ENCODE measurements at places on chromosomes 16 and 17.
A peak's percentile ranks its signal among the peaks of the same experiment; 100 is the strongest.

GRCh38 chr17:56009795-56010651, 143.3 kb upstream of the ANKFN1 start:
- no peak for DNase-seq

DNA sequence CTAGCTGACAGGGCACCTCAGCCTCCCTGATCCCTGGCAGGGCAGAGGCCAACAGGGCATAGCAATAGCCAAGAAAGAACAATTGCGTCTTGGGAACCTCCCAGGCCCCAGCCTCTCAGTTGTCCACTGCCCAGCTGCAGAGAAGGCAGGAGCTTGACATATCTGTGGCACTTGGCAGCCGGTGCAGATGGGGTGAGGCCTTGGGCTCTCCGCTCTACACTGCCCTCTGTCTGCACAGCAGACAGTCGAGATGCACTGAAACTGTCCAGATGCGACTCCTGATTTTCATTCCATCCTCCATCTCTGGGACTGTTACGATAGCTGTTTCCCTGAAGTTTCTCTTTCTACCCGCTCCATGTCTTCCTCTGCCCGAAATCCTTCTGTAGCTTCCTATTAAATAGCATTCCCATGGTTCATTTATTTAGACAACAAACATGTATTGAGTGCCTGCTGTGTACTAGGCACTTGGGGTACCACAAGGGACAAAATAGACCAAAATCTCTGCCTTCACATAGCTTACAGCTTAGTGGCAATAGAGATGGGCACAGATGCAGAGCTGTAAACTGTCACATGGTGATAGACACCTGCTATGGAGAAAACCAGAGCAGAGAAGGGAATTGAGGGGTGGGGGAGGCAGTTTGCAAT, 3.3 kb downstream of the POLR3E start:
- no peak for DNase-seq

GRCh38 chr17:7315570-7316235, 543 bp upstream of the GPS2 start:
- peak; percentile 6 for DNase-seq

DNA sequence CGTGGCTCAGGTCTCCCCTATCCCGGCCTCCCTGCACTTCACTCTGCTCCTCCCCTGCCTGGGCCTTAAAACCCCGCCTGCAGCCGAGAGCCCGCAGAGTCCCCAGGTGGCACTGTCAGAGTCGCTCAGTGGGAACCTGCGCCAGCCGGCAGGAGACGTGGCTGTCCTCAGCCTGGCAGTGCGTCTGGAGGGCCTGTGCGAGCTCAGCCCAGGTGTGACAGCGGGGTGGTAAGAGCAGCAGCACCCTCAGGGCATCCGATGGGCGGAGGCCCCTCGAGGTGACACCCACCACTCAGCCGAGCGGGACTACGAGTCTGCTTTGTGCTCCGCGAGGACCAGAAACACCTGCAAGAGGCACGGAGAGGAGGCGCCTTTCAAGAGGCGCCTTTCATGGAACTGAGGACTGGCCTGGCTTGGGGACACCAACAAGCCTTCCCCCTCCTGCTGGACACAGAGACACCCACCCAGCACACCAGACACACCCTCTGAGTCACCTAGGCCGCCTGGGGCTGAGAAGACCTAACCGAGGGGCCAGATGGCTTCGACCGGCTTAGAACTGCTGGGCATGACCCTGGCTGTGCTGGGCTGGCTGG, at the start of gene CLDN9:
TSS of gene CLDN9 (plus strand) at position 96 of the 593 bp plus-strand sequence. CDS start at position 536, 440 bp downstream.
- DNase-seq, result peak; percentile 61

GRCh38 chr16:11264155-11264832, 4.8 kb downstream of the TNP2 start:
- DNase-seq, result no peak

GRCh38 chr16:74503412-74503811, 82.1 kb upstream of the CLEC18B start:
- DNase-seq, result no peak

DNA sequence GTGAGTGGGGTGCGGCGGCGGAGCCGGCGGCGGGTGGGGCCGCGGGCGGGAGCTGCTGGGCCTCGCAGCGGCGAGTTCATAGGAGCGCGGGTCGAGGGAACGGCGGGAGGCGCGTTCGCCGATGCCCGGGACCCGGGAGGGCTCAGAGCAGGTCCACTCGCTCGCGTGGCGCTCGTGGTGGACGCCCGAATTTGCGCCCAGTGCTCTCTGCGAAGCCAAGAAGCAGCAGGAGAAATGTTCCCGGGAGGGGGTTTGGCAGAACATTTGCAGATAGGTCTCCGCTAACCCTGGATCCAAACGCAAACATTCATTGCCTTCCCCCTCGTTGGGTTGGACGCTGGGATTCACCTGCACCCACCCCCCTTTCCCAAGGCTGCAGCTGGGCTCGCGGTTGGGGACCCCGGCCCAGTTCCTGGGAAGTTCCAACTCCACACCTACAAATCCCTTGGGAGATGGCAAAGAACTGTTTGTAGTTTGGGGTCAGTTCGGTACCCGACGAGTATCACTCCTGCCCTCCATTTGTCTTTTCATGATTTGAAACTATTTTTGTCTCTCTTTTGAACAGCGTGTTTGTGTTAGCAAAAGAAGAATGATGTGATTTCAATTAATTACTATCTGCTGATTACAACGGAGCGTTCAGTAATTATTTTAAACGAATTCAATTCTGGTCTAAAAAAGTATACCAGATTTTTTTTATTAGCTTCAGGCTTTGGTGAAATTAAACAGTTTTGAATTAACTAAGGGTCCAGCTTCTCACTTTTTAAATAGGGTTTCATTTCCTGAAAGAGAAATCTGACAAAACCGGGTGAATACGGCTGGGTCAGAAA, 2.3 kb downstream of the NTN1 start:
- no peak for DNase-seq

- no peak for DNase-seq
These were observed 61.4 kb upstream of the IRX3 start for GRCh38 chr16:54347961-54348360.

DNA sequence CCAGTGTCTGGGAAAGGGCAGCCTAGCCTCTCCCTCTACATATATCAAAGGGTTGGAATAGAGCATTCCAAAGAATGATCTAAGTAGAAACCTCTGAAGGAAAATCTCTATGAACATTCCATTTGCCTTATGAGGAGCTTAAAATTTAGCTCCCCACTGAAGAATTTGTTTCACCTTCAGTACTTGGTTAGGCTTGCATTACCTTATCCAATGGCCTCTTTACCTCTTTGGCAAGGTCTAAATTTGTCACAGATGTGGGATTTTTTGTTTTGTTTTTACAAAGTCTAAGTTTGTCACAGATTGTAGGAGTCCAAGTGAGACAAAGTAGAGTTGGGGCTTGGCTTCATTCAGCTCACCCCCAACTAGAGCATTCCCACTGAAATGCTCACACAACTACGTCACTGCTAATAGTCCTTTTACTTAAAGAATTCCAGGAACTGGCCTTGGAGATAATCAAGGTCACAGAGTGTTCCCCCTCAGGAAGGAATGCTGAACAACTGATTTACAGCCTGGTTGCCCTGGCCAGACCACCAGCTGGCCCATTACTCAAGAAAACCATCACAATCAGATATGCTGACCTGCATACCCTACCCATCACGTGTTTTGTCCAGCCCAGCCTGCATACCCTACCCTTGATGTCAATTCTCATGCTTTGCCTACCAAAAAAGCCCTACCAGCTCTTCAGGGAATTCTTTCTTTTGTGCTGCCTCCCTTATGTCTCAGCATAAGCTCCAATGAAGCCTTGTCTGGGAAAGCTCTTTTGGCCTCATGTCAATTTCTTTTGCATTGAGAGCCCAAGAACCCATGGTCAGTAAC, 26.5 kb upstream of the PPM1D start:
- no peak for DNase-seq

GRCh38 chr16:30096862-30097563, 1.0 kb upstream of the YPEL3 start:
- DNase-seq, result no peak

Measured in NCI-H1105 (cell line).